ENCODE measurements at places on chromosomes 5 and 9.

DNA sequence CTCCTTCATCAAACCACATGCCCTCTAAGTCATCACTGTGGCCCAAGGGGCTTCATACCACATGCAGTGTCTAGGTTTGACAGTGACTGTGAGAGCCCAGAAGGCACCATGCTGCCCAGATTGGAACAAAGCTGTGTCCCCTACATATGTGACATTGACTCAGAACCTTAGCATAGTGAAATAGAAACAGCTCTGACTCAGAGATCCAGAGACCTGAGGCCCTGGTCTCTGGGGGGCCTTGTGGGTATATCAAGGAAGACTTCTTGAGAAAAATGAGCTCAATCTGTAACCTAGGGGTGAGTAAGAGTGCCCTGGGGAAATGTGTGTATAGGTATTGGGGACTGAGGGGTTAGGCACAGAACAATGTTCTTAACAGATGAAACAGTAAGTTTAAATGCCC, 7.1 kb upstream of the ENTREP1 start:
- DNase-seq, result no peak

DNA sequence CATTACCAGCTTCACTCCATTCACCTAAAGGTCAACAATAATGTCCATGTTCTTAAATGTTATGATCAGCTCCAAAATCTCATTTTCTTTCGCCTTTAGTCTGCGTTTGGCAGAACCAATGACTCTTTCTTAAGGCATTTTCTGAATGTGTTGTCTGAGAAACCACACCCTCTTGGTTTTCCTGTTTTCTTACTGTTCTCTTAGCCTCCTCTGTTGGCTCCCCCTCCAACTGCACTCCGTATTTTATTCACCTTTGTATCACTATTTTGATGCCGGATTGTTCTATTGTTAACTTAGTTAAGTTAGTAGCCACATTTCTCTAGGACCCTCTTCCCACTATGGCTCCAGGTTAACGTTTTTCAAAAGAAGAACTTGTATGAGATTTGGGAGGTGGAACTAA, 185.6 kb downstream of the DMAC1 start:
- no peak for DNase-seq

- DNase-seq, result no peak
These were observed 75.2 kb upstream of the SSBP2 start for GRCh38 chr5:81826128-81826527.

DNA sequence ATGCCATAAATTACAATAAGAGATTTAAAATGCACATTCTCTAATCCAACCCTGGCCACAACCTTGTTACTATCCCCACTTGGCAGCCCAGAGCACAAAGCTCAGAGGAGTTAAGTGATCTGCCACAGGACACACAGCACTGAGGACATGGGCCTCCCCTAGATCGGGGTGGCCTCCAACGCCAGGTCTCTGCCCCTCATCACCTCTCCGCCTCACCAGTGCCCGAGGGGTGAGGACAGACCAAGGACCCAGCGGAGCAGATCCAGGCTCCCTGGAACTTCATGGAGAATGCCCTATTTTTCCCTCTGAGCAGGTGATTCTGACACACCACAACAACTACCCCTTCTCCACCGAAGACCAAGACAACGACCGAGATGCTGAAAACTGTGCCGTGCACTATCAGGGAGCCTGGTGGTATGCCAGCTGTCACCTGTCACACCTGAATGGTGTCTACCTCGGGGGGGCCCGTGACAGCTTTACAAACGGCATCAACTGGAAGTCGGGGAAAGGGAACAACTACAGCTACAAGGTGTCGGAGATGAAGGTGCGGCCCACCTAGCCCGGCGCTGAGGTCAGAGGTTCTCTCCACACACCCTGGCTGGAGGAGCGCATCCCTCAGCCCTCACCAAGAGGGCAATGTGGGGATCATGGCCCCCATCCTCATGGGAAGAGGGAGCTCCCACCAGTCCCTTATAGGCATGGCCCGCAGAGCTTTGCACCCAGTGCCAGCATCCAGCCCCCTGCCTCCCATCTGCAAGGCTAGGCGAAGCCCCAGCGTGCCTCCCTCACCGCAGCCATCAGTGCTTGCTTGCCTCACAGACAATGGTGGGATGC, 12.5 kb upstream of the FCN2 start:
- no peak for DNase-seq

GRCh38 chr5:81544351-81545018, 150.6 kb upstream of the ACOT12 start:
- DNase-seq, result no peak

DNA sequence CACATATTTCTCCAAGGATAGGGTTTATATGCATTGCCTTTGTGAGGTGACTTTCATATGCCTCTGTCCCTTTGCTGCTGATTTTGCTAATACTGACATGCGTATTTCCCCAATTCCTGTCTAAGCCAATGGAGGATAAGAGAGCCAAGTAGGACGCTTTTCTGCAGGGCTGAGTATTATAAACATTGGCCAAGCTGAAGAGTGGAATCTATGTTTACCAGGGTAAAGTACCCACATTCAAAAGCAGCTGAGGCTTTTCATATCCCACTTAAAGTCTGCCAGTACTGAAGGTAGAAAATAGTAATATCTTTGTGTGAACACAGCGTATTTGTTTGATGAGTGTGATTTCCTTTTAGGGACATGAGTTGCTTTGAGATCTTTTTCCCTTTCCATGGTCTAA, 128.8 kb upstream of the GPR151 start:
- DNase-seq, result no peak

GRCh38 chr5:57696389-57696769, 213.8 kb upstream of the ACTBL2 start:
- no peak for DNase-seq

DNA sequence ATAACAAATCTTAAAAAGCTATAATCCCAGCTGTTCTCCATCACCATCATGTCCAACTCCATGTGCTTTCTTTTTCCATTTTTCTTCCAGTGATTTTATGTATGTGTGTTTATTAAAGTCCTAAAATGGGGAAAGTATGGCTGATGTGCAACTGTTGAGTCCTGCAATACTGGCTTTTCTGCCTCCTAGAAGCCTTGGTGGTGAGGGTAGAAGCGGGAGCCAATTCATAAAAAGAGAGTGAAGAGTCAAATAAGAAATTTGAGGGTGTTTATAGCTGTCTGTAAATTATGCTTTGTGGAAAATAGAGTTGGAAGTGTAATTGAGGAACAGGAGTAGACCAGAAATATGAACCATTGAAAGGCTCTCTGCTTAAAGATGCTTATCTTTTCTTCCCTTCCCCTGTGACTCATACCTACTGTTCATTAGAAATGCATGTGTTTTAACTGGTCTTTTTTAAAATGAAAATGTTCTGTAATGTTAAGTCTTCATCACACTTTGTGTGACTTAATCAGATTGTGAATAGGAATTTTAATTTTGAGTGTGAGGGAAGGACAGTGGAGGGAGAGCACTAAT, 80.1 kb downstream of the ZCCHC7 start:
- no peak for DNase-seq

DNA sequence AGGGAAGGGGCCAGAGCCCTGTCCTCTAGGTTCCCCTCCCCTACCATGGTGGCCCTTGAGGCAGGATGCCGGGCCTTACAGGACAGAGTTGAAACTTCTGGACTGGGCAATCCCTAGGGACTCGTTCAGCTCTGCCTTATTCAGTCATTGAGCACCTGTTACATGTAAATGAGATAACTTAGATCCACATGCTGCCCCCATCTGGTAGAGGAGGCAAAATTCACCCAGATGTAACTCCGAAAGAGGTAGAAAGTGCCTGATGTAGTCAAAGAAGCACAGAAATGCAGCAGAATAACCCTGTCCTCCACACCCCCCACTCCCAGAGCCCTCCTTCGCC, 1.5 kb downstream of the GGTA1 start:
- peak; percentile 7 for DNase-seq

DNA sequence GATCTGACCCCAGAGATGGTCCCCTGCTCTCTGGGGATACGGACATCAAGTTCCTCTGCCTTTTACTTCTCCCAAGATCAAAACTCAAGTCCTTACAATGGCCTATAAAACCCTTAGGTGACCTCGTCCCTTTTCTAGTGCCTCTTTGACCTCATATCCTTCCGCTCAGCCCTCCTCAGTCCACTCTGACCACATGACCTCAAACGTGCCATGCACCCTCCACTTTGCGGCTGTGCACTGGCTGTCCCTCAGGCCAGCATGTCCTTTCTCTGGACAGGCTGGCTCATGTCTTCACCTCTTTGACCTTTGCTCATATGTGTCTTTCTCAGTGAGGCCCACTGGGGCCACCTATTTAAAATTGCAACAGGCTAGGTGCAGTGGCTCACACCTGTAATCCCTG, 14.7 kb downstream of the TRMO start:
- no peak for DNase-seq

DNA sequence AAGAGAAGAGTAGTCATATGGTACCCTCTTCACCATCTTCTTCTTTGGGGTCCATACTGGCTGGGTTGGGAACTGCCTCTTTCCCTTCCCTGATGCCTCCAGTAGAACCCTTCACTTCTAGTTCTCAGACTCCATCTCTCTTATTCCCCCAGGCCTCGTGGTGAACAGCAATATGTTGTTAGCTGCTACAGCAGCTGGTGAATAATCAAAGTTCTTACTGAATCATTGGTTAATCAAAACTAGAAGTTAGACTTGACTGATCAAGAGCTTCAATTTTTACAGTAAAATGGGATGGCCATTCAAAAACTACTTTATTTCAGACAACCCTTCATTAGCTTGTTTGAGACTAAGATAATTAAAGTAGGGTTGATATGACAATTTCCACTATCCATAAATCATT, 190.9 kb upstream of the GNA14 start:
- DNase-seq, result no peak

GRCh38 chr5:60886158-60886557, 42.1 kb upstream of the ELOVL7 start:
- DNase-seq, result no peak

- no peak for DNase-seq
These were observed 25.0 kb downstream of the SGTB start for GRCh38 chr5:65696892-65697291.

GRCh38 chr5:105015098-105015497, 1452.5 kb upstream of the NUDT12 start:
- no peak for DNase-seq

DNA sequence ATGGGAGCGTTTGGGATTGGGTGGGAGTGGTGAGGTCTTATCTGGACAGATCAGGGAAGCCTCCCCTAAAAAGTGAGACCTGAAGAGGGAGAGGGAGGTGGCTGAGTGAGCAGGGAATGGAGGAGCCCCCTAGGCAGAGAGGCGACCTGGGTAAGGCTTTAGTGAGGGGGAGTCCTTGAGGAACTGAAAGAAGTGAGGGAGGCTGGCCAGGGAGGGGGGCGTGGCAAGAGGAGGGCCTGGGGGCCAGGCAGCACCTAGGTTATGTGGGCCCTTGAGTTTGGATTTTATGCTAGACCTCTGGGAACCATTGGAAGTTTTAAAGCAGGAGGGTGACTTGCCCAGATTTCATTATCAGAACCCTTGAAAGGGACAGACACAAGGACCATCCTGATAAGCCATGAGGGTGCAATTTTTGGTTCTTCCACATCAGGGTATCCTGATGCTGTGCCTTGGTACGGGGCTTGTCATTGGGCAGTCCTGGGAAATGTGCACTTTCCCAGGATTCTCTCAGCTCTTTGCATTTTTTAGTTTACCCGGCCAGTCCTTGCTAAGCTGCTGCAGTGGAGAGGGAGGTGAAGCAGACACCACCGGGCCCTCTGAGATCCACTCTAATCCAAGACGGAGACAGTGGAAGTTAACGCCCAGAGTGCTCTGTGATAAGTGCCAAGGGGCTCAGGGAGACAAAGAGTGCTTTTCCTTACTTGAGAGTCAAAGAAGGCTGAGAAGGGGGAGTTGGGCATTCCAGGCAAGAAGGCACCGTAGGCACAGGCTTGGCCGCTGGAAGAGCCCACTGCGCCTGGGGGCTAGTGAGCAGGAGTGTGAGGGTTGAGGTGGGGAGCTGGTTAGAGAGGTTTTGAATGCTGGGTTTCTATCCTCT, 16.1 kb downstream of the GSN start:
- DNase-seq, result no peak

GRCh38 chr9:107922260-107922659, 432.7 kb upstream of the KLF4 start:
- DNase-seq, result no peak

DNA sequence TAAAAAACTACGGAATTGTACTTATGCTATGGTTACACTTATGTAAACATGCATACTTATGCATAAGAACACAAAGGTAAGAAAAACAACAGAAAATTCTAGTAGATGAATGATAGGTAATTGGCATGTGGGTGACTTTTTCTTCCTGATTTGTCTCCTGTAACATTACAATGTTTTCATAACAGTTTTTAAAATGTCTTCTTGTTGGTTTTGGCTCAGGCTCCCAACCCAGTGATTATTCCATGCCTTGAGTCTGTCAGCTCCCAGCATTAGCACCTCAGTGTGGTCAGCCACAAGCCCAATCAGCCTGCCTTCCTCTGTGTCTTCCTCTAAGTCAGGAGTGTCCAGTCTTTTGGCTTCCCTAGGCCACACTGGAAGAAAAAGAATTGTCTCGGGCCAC, 7.9 kb upstream of the FOXE1 start:
- no peak for DNase-seq

DNA sequence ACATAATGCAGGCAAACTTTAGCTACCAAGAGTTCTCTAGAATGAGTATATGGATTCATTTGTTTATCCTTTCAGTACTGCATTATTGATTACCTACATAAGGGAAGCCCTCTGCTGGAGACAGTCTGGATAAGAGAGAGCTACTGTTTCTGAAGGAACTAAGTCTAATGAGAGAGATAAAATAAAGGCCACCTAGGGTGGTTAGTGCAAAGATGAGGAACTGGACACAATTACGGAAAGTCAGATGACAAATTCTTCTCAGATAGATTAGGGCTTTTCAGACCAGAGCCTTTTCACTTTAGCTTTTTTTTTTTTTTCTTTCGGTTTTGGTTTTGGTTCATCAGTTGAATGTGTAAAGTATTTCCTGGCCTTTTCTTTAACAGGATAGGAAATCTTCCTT, 31.3 kb downstream of the ISOC1 start:
- no peak for DNase-seq

DNA sequence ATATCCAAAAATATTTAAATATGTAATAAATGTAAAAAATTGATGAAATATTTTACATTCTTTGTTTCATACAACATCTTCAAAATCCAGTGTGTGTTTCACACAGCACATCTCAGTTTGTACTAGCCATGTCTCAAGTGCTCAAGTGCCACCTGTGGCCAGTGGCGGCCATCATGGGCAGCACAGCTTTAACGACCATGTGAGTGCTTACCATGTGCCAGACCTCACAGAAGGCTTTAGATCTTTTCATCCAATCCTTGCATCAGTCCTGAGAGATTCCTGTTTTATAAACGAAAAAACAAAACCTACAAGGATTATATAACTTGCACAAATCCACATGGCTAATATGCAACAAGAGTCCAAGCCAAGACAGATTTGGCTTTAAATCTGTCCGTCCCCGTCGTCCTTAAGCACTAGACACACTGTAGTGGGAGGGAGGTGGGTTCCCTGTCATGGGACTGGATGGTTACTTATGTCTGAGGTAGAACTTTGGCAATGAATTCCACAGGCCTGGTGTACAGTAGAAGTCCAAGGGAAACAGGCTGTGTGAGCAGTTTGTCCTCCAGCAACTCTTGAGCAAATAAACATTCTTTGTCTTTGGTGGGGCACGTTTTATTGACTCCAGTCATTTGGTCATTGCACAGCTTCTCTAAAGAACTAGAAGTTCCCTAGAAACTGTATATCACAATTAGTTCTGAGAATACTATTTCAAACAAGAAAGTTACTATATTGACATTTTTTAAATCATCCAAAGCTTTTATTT, 25.0 kb upstream of the F2R start:
- no peak for DNase-seq

GRCh38 chr9:26833792-26834191, 58.8 kb downstream of the CAAP1 start:
- DNase-seq, result no peak

All from activated naive CD8-positive, alpha-beta T cell treated with anti-CD3 and anti-CD28 coated beads, Interleukin-2, amount 50 U/mL, for 16 hours (primary cell).